Stimulated activated naive CD8-positive, alpha-beta T cell treated with anti-CD3 and anti-CD28 coated beads, Interleukin-15, Interleukin-2, amounts not matched to agents 100 U/mL and 50 U/mL, for 24 hours (primary cell): ENCODE measurements at places on chromosomes 1 and 21.
A peak's percentile ranks its signal among the peaks of the same experiment; 100 is the strongest.

GRCh38 chr1:243550276-243550675 is 294.4 kb downstream of the SDCCAG8 start:
- DNase-seq: no peak

GRCh38 chr1:152448095-152448494 is 34.0 kb upstream of the CRNN start:
- DNase-seq: no peak

- DNase-seq: no peak
Observed at GRCh38 chr1:66778969-66779368, 22.1 kb downstream of the INSL5 start.

DNA sequence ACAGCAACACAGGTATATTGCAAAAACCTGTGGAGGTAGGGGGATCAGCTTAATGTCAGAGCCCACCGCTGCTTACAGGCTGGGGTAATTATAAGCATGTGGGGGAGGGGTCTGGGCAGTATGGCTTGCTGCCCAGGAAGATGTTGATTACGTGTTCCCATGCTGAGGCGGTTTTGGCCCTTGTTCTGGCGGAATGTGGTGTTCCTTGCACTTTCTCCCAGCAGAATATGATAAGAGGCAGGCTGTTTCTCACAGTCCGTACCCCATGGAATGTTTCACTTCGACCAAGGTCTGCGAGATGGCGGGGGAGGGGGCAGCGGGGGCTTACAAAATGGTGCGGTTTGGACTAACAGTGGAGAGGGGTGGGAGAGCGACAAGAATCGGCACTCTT is 9.8 kb upstream of the HPCAL4 start:
- DNase-seq: no peak

GRCh38 chr1:150474869-150475268 is 12.3 kb upstream of the TARS2 start:
- DNase-seq: no peak

DNA sequence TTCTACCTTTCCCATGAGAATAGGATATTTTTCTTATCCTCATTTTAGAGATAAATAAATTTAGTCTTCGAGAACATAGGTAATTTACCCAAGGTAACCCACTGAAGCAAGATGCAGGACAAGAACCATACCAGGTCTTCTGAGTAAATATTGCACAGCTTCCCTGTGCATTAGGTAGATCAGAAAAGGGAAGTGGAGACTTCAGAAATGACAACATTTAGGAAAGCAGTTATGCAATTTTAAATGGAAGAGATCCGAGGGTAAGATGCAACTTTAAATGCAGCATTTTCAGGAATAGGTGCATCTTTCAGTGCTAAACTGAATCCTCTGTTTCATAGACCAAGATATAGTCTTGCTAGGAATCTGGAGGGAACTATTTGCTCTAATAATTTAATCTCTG is 206.4 kb upstream of the SGIP1 start:
- DNase-seq: no peak

GRCh38 chr1:243598433-243598832 is 251.6 kb downstream of the AKT3 start:
- peak; percentile 14 for DNase-seq
